ENCODE measurements at places on chromosomes 5 and 9.

DNA sequence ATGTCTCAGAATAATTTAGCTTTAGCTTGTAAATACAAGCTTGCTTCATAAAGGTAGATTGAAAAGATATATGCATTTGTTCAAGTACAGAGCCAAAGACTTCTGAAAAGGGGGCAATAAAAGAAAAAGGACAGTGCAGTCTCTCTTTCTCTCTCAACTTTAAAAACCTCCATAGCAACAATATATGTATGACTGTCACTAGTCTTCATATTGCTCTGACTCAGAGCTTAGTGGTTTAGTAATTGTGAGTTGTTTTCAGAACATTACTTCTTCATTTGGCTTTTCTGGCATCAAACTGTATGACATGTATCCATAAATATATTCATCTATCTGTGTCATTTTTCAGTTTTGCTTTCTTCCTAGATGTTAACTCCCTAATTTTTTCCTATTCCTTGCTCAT is 194.6 kb upstream of the KIF2A start:
- H3K27ac ChIP-seq, result no peak overlapping the region
- no peaks in the 10 kb centered on the region for H3K4me1 ChIP-seq
- H3K4me3 ChIP-seq, result no peak overlapping the region
- no peak for DNase-seq
- H3K27me3 ChIP-seq, result no peaks in the 10 kb centered on the region

GRCh38 chr9:36862206-36863145 is 171.6 kb downstream of the PAX5 start:
- no peaks in the 10 kb centered on the region for H3K27me3 ChIP-seq
- no peak overlapping the region for H3K27ac ChIP-seq
- H3K4me1 ChIP-seq, result no peaks in the 10 kb centered on the region
- DNase-seq, result peak; percentile 38

DNA sequence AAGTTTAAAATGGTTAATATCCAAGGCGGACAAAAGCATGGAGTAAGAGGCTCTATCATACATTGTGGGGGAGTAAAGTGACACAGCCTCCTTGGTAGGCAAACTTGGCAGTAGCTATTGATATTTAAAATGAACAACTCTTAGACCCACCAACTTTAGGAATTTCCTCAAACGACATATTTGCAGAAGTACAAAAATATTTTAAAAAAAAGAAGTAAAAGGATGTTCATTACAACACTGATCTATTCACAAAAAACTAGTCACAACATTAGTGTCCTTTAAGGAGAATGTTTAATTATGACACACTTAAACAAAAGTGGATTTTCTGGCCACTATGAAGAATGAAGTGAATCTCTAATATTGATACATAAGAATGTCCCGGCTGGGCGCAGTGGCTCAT is 1.7 kb downstream of the ALG2 start:
- no peak overlapping the region for H3K27ac ChIP-seq
- peaks cover 18% of the 10 kb centered on the region for H3K4me1 ChIP-seq
- H3K27me3 ChIP-seq, result no peaks in the 10 kb centered on the region
- no peaks in the 10 kb centered on the region for H3K36me3 ChIP-seq
- no peak overlapping the region for H3K4me3 ChIP-seq
- DNase-seq, result no peak

DNA sequence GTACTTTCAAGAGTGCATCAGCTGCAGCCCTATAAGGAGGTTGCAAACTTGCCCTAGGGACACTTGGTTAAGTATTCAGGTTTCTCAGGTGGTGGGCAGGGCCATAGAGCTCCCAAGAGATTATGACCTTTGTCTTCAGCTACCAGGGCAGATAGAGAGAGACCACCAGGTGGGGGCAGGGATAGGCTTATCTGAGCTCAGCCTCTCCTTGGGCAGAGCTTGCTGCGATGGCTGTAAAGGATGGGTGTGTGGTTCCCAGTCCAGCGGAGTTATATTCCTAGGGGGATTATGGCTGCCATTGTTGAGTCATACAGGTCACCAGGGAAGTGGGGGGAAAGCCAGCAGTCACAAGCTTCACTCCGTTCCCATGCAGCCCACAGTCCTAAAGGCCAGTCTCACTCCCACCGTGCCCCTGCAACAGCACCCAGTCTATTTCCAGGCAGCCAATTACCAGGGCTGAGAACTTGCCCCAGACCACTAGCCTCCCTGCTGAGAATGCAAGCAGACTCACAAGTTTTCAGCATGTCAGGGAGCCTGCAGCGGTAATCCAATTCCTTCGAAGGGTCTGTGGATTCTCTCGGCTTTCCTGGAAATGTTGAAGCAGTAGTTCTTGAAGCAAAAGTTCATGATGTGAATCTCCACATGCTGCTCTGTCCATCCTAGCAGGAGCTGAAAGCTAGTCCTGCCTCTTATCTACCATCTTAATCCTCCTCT is 151.5 kb downstream of the SLC12A2 start:
- H3K4me3 ChIP-seq, result no peak overlapping the region
- no peaks in the 10 kb centered on the region for H3K27me3 ChIP-seq
- H3K4me1 ChIP-seq, result no peaks in the 10 kb centered on the region

DNA sequence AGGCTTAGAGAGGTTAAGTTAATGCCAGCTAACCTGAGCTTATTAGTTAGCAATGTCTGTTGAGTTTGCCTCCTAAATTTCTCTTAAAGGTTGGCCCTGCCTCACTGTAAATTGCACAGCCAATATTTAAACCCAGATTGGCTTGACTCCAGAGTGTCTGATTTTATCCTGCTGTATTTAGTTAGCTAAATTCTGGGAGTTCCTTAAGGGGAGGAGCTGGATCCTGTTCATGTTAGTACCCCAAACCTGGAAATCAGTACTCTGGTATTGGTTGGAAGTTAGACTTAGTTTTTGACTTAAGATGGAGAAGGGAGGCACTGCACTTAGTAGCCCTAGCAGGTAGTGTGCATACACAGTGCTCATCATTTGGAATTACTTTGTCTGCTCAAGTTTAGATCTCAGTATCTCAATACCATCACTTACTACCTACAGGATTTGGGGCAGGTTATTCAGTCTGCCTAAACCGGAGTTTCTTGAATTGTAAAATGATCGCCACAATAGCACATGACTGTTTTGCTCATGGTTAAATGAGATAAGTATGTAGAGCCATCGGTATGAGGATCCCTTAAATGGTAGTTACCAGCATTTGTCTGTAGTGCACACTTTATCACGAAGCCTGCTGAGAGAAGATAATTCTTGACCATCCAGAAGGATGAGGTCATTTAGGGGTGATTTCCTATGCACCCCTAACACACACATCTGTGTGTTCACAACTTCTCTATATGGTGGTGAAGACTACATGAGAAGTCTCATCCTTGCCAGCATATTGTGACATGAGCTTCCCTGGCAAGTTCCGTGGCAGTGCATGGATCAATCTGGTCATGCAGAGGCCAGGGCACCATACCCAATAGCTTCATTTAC is 264.8 kb upstream of the TRIM32 start:
- H3K27me3 ChIP-seq, result no peaks in the 10 kb centered on the region
- no peaks in the 10 kb centered on the region for H3K36me3 ChIP-seq
- no peaks in the 10 kb centered on the region for H3K4me1 ChIP-seq
- no peak overlapping the region for H3K27ac ChIP-seq
- no peak overlapping the region for H3K4me3 ChIP-seq

DNA sequence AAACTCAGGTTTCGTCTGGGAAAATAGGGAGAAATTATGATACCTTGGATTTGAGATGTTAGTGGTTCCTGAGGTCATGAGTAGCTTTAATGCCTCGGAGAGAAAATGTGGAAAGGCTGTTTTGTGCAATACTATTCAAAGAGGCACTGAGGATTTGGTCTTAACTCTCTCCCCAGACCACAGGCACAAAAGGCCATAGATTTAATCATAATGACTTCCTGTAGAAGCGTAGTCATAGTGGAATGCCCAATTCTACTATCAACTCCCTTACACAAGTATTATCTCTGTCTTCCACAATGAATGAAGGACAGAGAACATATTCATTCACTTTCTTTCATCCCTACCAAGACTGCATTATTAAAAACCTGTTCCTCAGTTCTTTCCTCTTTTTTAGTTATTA is 153.0 kb upstream of the FTMT start:
- no peak overlapping the region for H3K27ac ChIP-seq
- DNase-seq, result no peak
- H3K36me3 ChIP-seq, result no peaks in the 10 kb centered on the region

DNA sequence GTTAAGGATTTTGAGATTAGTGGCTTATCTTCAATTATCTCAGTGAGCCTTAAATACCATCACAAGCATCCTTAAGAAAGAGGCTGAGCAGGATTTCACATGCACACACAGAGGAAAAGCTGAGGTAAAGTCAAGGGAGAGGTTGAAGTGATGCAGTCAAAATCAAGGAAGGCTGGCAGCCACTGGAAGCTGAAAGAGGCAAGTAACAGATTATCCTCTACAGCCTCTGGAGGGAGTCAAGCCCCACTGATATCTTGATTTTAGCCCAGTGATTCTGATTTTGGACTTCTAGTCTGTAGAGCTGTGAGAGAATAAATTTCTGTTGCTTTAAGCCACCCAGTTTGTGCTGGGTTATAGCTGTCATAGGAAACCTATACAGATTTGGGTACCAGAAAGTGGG is 80.1 kb downstream of the ANKRD31 start:
- H3K4me3 ChIP-seq, result no peak overlapping the region
- no peaks in the 10 kb centered on the region for H3K36me3 ChIP-seq
- DNase-seq, result no peak
- no peak overlapping the region for H3K27ac ChIP-seq
- no peaks in the 10 kb centered on the region for H3K27me3 ChIP-seq
- no peaks in the 10 kb centered on the region for H3K4me1 ChIP-seq

All from adrenal gland (tissue), 19 donors.